ENCODE measurements at places on chromosomes 12 and 14.
A peak's percentile ranks its signal among the peaks of the same experiment; 100 is the strongest.

DNA sequence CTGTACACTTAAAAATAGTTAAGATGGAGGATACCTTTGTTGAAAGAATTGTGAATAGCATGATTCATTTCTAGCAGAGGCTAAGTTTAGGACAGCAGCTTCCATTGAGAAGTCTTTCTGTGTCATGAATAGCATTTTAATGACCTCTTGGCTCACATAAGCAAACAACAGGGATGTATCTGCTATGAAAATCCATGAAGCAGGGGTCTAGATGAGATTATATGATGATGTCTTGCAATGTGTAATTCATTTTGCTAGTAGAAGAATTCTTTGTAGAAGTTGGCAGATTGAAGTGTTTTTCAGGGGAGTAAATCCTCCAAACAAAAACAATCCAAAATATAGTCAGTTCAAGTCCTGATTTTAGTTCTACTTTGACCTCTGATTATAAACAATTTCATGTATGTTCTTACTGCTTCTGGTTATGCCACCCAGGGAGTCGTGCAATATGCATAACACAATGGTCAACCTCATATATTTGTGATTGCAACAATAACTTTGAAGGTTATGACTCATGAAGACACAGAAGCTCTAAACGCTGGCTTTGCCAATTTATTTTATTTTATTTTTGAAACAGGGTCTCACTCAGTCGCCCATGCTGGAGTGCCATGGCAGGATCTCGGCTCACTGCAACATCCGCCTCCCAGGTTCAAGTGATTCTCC is 6.9 kb upstream of the RD3L start:
- H3K36me3 ChIP-seq, result no peaks in the 10 kb centered on the region
- H3K27me3 ChIP-seq, result no peaks in the 10 kb centered on the region
- H3K4me3 ChIP-seq, result no peak overlapping the region
- no peak overlapping the region for H3K27ac ChIP-seq

DNA sequence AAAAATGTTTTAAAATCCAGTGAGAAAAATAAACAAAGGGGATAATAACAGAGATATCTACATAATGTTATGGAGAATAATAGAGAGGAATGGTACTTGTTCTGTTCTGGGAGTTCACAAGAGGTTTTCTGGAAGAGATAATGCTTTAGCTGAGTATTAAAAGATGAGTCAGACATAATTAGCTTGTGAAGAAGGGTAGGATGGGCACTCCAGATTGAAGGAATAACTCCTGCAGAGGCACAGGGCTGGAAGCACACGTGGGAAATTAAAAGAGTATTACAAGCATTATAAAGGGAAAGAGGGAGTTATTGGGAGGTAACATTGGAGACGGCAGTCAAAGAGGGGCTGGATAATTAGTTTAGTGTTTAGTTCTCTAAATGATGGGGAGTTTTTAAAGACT is 124.9 kb upstream of the BTG1 start:
- no peak overlapping the region for H3K4me3 ChIP-seq
- H3K36me3 ChIP-seq, result no peaks in the 10 kb centered on the region
- H3K4me1 ChIP-seq, result no peaks in the 10 kb centered on the region

GRCh38 chr12:20628226-20628787 is 66.8 kb upstream of the SLCO1C1 start:
- H3K4me1 ChIP-seq, result peaks cover 34% of the 10 kb centered on the region
- DNase-seq, result no peak
- H3K27me3 ChIP-seq, result no peaks in the 10 kb centered on the region
- no peaks in the 10 kb centered on the region for H3K36me3 ChIP-seq

GRCh38 chr14:89578156-89578555 is 161.1 kb upstream of the FOXN3 start:
- peak overlapping the region; percentile 4 for H3K4me3 ChIP-seq
- H3K27me3 ChIP-seq, result no peaks in the 10 kb centered on the region
- H3K27ac ChIP-seq, result peak overlapping the region; percentile 85
- no peaks in the 10 kb centered on the region for H3K36me3 ChIP-seq

DNA sequence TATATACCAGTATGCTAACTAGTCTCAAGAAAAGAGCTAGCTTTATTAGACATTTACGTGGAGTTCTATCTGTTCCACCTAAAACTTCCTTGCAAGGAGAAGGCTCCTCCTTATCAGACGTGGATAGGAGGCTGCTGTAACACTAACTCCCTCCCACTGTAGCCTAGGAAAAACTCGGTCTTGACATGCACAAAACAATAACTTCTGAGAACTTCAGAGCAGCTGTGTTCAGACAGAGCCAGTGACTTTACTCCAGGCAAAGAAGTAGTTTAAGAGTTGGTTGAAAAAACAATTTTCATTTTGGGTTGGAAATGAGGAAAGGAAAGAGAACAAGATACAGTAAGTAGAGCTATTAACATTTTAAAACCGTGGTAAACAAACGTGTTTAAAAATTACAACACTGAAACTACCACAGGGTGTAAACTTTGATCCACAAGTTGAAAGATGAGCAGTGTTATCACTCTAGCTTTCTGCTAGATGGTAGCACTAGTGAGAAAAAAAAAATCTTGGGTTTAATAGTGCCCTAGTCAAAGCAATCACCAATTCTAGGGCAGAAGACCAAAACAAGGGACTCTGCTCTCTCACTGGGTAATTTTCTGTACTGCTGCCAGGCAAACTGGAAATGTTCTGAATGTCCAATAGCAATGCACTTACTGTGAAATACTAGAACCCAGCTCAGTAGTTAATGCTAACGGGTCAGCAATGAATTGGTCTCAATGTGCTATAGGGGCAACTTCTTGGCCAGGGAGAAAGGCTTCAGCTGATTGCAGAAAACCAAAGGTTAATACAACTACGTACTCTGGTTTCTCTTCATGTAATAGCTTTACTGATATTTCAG is 2.4 kb downstream of the ATF7 start:
- no peak for DNase-seq
- no peaks in the 10 kb centered on the region for H3K4me1 ChIP-seq
- H3K27me3 ChIP-seq, result no peaks in the 10 kb centered on the region

All from ascending aorta (tissue), 2 donors.